ENCODE measurements at places on chromosomes 13 and 19.

- DNase-seq: no peak
These were observed 83.8 kb downstream of the RNASEH2B start for GRCh38 chr13:50993371-50993770.

DNA sequence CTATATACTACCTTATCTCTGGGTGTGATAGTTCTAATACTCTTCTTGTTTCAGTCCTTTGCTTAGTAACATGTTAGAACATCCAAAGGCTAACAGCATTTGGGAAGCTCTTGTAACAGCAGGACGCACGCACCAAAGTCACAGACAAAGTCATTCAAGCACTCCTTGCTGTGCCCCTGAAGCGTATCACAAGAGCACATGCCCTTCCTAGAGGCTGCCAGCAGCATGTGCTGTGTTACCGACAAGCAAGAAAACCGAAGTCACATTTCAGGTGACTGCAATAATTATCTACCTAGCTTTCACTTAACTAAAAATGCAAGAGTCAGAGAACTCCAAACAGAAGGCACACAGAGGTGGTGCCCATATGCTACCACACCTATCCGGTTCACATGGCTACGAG is 194.1 kb downstream of the KLF12 start:
- DNase-seq: no peak

DNA sequence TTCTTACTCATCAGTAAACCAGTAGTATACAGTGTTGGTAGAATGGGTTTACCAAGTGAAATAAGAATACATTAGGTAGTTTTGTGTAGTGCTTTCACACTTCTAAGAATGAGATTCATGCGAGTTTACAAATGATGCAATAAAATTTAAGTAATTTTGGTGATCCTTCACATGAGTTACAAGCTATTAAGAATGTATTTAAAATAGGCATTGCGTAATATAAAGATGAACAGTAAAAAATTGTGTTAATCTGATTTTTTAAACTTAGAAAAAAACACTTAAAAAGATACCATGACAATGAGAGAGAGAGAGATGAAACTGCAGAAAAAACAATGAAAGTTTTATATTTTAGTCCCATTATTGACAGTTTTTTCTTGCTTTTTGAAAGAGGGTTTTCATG is 570.5 kb downstream of the SLITRK6 start:
- no peak for DNase-seq

GRCh38 chr13:51542346-51543242 is 41.7 kb upstream of the WDFY2 start:
- DNase-seq: no peak

- DNase-seq: no peak
These were observed 11.4 kb downstream of the LPAR6 start for GRCh38 chr13:48401480-48401879.

- DNase-seq: no peak
These were observed 523.6 kb downstream of the DCT start for GRCh38 chr13:93955904-93956303.

DNA sequence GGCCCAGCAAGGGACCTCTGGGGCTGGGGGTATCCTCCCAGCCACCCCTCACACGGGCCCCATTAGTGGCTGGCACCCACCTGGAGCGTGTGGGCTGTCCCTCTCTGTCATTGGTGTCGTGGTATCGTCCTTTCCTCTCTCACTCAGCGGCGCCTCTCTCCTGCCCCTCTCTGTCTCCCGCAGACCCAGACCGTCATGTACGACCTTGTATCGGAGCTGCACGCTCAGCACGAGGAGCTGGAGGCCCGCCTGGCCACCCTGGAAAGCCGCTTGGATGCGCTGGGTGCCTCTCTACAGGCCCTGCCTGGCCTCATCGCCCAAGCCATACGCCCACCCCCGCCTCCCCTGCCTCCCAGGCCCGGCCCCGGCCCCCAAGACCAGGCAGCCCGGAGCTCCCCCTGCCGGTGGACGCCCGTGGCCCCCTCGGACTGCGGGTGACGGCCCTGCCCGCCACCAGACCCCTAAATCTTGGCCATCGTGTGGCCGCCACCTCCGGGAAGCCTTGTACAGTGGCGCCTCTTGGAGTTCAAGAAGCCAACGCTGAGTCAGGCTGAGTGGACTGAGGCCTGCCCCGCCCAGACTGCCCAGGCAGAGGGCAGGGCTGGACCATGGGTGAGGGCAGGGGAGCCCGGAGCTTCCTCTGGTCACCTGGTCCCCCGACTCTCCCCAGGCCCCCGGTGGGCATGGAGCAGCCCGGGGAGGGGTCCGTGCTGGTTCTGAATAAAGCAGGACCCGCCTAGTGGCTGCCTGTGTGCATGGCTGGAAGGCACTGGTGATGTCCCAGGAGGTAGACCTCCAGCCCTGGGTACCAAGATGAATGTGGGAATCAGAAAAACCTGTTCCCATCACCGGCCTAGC is 9.8 kb upstream of the ARRDC2 start:
- no peak for DNase-seq

GRCh38 chr13:93226065-93226622 is 463 bp upstream of the GPC6 start:
- no peak for DNase-seq

DNA sequence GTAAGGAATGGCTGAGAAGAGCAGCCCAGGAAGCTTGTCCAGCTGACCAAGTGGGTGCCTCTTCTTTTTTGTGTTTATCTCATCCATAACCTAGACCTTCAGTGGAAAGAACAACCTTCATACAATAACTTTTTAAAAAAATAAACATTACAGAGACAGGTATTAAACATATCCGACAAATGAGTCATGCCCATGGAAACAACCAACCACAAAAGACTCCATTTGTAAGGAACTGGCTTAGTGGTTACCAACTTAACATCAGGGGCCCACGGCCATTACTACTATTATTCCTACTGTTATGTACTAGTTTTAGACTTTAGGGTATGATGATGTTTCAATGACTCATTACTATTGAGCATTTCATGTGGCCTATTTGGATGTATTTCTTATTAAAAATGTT is 191.7 kb upstream of the SERP2 start:
- no peak for DNase-seq

DNA sequence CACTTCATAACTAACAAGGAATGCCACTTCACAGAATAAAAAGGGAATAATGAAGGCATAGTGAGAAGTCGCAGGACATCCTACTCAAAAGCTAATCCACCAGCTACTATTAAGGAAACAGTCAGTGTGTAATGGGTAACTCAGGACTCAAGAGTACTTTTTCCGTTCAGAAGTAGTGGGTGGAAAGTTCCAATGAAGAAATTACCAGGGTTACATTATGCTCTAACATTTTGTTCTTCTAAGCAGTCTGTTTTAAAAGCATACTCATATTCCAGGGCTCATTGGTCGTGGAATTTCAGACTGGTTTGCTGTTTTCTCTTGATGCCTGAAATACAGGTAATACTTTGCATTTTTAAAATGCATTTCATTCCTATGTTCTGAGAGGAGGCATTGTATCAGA is 222.4 kb upstream of the IRS2 start:
- DNase-seq: no peak

GRCh38 chr19:1839658-1840540 is 8.4 kb downstream of the REXO1 start:
- no peak for DNase-seq

DNA sequence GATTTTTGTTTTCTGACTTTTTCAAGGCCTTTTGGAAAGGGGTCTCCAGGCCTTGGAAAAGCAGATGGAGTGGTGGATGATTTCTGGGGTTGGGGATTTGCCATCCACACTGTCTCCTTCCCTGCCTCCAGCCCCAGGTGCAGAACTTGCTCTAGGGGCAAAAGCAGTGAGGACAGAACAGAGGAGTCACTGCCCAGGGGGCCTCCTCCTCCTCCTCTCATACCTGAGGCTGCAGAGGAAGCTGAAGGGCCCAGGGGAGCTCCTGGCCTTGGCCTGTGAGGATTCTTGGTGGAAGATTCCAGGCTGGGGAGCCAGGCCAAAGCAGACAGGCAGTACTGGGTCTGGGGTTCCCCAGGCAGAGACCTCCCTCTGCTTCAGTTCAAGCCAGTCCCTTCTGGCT is 52.3 kb upstream of the URI1 start:
- DNase-seq: no peak

DNA sequence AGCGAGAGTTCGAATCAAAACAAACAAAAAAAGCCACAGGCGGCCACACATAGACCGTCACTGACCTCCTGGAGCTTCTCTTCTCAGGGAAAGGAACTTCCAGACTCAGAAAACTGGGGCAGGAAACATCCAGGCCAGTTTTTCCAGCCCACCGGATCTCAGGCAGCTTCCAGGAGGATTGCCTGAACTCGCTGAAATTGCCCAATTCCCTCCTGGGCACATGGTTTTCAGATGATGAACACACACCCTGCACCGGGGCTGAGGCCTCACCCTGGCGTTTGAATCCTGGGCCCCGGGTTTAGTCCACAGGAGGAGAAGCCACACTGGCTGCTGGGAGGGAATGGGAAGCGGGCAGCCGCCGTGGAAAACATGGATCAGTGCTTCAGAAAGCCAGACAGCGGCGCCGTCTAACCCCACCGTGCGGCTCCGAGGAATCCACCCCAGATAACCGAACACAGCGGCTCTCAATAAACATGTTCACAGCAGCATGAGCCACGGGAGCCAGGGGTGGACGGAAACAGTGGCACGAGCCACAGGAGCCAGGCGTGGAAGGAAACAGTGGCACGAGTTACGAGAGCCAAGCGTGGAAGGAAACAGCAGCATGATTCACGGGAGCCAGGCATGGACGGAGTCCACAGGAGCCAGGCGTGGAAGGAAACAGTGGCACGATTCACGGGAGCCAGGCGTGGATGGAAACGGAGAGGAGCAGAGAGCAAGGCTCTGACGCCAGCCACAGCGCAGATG is 18.2 kb upstream of the PTBP1 start:
- no peak for DNase-seq

GRCh38 chr19:14563989-14564651 is 7.7 kb downstream of the NDUFB7 start:
- no peak for DNase-seq

DNA sequence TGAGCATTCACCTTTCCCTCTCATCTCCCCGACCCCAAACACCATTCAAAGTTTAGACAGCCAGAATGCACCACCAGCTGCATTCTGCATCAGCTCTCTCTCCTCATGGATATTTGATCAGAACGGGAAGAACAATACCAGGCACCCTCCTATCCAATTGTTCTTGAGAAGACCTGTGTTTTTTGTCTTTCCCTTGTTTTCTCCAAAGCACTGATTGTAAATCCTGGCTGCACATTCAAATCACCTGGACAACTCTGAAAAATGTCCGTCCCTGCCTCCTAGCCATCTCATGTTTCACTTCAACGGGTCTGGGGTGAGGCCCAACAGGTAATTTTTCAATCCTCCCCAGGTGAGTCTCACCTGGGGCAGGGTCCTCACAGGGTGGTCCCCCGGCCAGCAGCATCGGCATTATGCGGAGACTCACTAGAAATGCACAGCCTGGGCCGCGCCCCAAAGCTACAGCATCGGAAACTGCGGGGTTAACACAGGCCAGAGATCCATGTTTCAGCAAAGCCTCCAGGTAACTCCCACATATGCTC is 5.5 kb downstream of the IRS2 start:
- no peak for DNase-seq

DNA sequence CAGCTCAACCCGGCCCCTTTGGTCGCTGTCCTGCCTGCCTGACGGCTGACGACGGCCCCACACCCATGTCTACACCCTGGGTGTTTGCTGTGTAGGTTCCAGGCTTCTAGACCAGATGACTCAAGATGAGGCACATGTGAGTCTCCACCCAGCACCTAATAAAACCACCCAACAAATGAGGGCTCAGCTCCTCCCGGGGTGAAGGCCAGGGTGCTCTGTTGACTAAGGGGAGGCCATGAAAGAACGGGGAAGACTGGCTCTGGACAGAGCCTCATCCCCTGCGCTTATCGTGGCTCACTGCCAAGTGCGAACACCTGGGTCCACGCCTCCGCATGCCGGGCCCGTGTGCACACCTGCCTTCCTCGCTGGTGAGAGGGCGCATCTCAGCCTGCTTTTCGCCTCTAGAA is 39.6 kb downstream of the COL4A2 start:
- DNase-seq: peak; percentile 85

- no peak for DNase-seq
These were observed 97.4 kb downstream of the ATP8A2 start for GRCh38 chr13:25469169-25469525.

DNA sequence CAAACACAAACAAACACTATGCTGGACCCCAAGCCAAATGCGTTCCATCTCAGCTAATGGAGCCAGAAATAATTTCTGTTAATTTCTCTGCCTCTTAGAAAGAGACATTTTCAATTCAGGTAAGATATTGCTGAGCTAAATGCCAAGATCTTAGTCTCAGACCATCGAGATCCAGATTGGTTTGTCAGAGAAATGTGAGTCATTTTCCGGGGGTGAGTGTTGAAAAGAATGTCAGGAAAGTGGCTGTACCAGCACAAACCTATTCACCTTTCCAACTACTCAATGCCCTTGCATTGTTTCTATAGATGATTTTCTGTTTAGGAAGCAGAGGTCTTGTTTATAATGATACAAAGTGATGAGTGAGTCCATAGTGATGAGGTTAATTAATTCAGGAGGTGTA is 266.8 kb upstream of the TSHZ3 start:
- no peak for DNase-seq

DNA sequence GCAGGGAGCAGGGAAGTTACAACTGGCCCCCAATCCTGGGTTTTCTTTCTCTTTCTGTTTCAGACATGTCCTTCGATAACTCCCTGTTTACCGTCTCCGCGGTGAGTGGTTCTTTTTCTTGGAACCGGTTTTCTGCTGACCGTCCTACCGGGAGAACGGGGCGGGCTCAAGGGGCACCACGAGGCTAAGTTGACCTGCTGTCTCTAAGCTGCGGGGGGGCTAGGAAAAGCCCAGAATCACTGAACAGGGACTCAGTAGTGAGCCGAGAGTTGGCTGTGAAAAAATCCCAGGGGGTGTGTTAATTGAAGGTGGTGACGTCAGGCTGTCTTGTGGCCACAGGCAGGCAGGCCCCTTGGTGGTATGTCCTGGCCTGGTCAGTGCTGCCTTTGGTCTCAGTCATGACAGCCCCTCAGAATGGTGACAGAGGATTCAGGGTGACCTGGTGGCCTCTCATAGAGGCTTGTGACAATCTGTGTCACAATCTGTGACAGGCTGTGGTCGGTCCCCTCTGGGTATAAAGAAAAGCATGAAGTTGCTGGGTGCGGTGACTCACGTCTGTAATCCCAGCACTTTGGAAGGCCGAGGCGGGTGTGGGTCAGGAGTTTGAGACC is 8.1 kb upstream of the CARM1 start:
- DNase-seq: no peak

GRCh38 chr13:45412274-45413049 is 5.7 kb downstream of the SLC25A30 start:
- no peak for DNase-seq

GRCh38 chr13:73063166-73063565 is 4.4 kb downstream of the KLF5 start:
- DNase-seq: no peak

DNA sequence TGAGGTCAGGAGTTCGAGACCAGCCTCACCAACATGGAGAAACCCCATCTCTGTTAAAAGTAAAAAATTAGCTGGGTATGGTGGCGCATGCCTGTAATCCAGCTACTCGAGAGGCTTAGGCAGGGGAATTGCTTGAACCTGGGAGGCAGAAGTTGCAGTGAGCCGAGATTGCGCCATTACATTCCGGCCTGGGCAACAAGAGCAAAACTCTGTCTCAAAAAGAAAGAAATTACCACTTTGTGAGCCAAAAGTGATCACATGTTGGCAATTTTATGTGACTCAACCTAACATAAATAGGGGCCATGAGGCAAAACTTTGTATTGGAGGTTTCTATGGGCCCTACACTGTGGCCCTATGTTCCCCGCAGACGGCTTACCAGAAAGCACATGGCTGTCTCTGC is 72.2 kb downstream of the MAP4K1 start:
- DNase-seq: no peak

GRCh38 chr19:44367024-44367423 is 10.5 kb upstream of the ZNF112 start:
- DNase-seq: no peak
